ENCODE measurements at places on chromosomes 7 and 10. TPM values are rescaled to one million over a fixed set of nuclear protein-coding genes. Genes with fewer than 3 reads are reported as not detected.

DNA sequence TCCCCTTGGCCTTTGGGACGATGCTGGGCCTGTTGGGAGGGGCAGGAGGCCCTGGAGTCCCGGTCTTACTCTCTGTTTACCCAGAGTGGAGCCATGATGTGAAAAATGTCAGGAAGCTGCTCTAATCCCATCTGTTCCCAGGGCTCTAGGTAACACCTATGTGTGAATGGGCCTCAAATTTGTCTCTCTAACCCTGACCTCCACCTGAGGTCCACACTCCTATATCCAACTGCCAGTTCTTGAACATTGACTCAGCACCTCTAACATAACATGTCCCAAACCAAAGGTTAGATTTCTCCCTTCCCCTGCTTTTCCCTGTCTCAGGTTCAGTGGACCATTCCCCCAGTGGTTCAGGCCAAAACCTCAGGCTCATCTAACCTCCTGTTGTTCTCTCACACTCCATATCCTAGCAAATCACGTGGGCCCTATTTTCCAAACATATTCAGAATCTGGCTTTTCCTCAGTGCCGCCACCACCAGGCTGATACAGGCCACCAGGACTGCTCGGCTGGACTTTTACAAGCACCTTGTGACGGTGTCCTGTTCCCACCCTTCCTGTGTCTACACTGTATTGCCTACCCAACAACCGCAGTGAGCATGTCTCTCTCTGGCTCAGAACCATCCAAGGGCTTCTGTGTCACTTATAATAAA, 130.6 kb downstream of the ATXN7L1 start:
- no peak for DNase-seq

GRCh38 chr7:28272461-28272877, 91.9 kb upstream of the JAZF1 start:
- DNase-seq: no peak

- DNase-seq: no peak
Observed at GRCh38 chr7:69654381-69654780, 56.1 kb downstream of the AUTS2 start.

GRCh38 chr10:49158404-49158803, 24.6 kb upstream of the FAM170B start:
- no peak for DNase-seq

- DNase-seq: no peak
Observed at GRCh38 chr10:100100651-100101184, 19.0 kb upstream of the CPN1 start.

GRCh38 chr10:114458955-114459354, 54.7 kb upstream of the AFAP1L2 start:
- DNase-seq: peak; percentile 25

DNA sequence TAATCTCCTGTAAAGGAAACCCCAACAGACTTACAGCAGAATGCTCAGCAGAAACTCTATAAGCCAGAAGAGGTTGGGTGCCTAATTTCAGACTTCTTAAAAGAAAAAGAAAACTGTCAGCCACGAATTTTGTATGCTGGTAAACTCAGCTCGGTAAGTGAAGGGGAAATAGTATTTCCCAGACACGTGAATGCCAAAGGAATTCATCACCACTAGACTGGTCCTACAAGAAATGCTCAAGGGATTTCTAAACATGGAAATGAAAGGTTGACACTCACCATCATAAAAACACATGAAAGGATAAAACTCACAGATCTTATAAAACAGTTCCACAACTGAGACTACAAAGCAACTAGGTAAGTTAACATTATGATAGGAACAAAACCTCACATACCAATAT, 68.6 kb downstream of the GLCCI1 start:
- no peak for DNase-seq

GRCh38 chr10:80356563-80356988, at the start of the genes DYDC1 and DYDC2:
TSS of gene DYDC1 (minus strand) at chr10:80356755. CDS start at chr10:80352601, 4,154 bp downstream.
TSS of gene DYDC2 (plus strand) at chr10:80356781. CDS start at chr10:80362444, 5,663 bp downstream.
- peak; percentile 76 for DNase-seq

DNA sequence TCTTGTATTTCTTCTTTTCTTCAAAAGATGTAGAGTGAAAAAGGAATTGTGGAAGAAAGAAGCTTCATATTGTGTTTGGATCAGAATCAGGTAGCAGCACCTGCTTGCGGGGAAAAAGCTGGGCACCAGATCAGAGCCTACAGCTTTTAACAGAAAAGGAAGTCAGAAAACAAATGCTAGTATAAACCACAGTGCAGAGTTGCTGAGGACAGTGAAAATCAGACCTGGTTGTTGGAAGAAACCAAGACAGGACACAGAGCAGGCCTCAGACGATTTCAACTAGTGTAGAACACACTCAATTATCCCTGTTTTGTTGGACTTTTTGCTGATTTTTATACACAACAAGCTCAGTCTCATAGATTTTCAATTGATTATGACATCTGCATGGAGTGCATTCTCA, 221.4 kb downstream of the PTN start:
- no peak for DNase-seq

- DNase-seq: no peak
Observed at GRCh38 chr10:60998932-60999331, 54.9 kb upstream of the RHOBTB1 start.

GRCh38 chr7:68893411-68893810, 704.9 kb upstream of the AUTS2 start:
- DNase-seq: no peak

DNA sequence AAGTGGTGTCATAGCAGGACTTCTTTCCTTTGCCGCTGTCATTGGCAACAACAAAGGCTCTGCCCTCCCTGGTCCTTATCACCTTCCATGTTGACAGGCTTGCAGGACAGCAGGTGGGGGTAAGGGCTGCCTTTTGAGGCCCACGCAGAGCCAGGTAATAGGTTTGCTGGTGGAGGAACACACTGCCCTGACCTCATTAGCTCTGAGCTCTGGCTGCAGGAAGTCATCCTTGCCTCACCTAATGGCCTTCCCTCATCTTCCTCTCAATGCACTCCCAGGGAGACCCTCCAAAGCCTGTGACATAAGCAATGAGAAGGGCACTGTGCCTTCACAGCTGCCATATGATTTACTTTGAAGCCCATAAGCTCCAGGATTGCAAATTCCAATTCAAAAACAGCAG, 1205.2 kb upstream of the AUTS2 start:
- no peak for DNase-seq

GRCh38 chr7:44274623-44274975, 50.8 kb downstream of the CAMK2B start:
- DNase-seq: no peak

DNA sequence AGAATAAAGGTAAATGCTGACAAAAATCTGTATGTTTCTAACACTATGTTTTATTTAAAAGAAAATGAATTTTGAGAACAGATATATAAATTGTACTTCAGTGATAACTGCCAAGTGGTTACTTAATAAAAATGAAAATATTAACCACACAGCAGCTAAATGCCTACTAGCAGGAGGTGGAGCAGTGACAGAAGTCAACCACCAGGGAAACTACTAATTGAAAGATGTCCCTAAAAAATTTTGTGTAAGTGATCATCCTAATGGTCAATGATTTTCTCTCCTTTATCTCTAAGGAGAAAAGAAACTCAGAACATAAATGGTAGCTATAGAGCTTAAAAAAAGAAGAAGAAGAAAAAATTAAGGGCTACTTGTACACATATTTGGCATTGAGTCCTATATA, 22.9 kb downstream of the WNT16 start:
- DNase-seq: no peak

GRCh38 chr10:110373059-110373458, 68.3 kb upstream of the SMNDC1 start:
- no peak for DNase-seq

- DNase-seq: no peak
Observed at GRCh38 chr7:46939558-46939957, 642.4 kb downstream of the TNS3 start.

GRCh38 chr7:112665709-112666108, 124.5 kb downstream of the TMEM168 start:
- DNase-seq: no peak

GRCh38 chr7:2738766-2739549, 51.0 kb downstream of the AMZ1 start:
- no peak for DNase-seq

DNA sequence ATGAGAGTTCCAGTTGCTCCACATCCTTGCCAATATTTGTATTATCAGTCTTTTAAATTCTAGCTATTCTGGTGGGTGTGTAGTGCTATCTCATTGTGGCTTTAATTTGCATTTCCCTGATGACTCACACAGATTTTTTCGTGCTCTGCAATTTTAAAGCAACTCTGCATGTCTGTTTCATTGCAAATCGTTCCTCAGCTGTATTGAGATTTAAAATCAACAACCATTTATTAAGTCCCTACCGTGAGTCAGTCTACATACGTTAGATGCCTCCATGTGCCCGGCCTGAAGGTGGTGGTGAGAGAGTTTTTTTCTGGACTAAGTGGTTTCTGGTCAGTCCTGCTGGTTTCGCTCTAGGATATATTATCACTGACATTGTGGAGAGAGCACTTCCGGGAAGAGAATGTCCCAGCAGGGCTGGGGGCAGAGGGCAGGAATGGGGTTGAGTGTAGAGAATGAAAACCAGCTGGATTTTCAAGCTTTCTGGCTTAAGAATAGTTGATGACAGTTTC, 8.4 kb upstream of the HYCC1 start:
- no peak for DNase-seq

GRCh38 chr10:49104323-49104722, 11.0 kb downstream of the VSTM4 start:
- DNase-seq: no peak

- DNase-seq: no peak
Observed at GRCh38 chr7:140390466-140391190, 7.7 kb downstream of the SLC37A3 start.

Gene DYNC1I1
- total RNA-seq: not detected

Gene THSD7A
- 0.02 TPM for total RNA-seq

Gene PRSS37
- total RNA-seq: not detected

Gene NSUN6
- 18.2 TPM for total RNA-seq

Gene CDH23
- total RNA-seq: 1.7 TPM
